Neural crest cell (in vitro differentiated cells): ENCODE measurements at places on chromosomes 12 and 14.

- no peak for DNase-seq
Measured at GRCh38 chr12:82461836-82462235, 103.5 kb downstream of the METTL25 start.

GRCh38 chr14:24182110-24182882, 6.3 kb downstream of the IPO4 start:
- DNase-seq: no peak

DNA sequence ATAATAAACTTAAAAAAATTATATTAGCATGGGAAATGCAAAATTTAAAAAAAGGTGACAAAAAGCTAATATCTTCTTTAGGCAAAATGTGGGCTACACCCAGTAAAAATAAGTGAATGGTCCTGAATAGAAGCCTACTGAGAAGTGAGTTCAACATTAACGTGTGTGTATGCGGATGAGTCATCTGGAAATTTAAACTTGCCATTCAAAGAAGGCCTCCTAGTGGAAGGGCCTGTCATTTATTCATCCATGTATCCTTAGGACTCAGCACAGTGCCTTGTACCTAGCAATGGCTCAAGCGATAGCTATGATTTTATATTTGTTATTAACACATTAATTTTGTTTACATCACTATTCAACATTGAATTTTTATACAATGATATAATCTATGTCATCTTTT, 226.2 kb downstream of the NUBPL start:
- no peak for DNase-seq

- no peak for DNase-seq
Measured at GRCh38 chr14:58599707-58600106, 38.1 kb upstream of the DACT1 start.

DNA sequence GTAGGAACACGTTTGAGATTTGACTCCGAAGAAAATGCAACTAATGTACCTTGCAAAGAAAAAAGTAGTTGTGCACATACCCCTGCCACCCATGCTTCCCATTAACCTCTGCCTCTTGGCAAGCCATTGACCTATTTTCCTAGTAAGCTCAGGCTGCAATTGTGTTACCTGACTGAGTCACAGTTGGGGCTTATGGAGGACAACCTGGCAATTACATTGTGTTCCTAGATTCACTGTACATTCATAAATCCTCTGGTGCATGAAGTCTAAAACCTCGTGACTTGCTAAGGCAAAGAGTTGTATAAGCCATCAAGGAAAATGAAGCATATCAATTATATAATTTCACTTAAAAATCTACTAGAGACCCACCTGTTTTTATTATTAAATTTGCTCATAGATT, 62.0 kb upstream of the DUSP6 start:
- DNase-seq: no peak

GRCh38 chr12:120086801-120087621, 29.5 kb downstream of the RAB35 start:
- peak; percentile 100 for DNase-seq

- no peak for DNase-seq
Measured at GRCh38 chr12:52097045-52097666, 17.7 kb downstream of the SMIM41 start.

- no peak for DNase-seq
Measured at GRCh38 chr12:25992026-25992782, 33.7 kb downstream of the RASSF8 start.

DNA sequence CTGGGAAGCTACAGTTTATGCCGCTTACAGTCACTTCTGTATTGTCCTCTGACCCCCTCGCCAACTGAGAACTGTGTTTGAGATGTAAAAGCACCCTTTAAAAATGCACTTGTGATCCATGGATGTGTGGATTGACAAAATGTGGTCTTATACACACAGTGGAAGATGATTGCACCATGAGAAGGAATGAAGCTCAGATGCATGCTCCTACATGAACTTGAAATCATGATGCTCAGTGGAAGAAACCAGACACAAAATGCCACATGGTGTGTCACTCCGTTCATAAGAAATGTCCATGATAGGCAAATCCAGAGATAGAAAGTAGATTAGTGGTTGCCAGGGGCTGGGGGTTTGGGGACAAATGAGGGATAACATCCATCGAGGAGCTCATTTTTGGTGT, 58.0 kb downstream of the PITPNM2 start:
- no peak for DNase-seq

GRCh38 chr14:90547968-90548367, 151.1 kb downstream of the CALM1 start:
- DNase-seq: no peak

GRCh38 chr14:29236848-29237247, 470.3 kb downstream of the FOXG1 start:
- no peak for DNase-seq

DNA sequence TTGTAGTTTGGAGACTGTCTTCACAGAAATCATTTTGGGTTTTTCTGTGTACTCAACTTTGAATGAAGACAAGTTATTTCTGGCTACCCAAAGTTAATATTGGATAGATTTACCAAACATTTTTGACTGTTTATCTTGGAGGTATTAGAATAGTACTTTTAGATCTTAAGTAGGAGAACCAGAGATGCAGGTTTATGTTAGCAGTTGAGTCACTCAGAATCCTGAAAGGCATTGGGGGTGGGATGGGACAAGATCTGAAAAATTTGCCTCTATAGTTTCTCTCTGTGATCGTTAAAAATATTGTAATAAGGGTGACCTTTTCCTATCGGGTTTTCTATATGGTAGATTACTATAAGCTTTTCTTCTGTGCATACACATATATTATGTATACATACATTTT, 112.3 kb downstream of the TTC6 start:
- DNase-seq: no peak

- peak; percentile 8 for DNase-seq
Measured at GRCh38 chr14:71319666-71320065, 412.4 kb downstream of the PCNX1 start.

- peak; percentile 69 for DNase-seq
Measured at GRCh38 chr12:125185740-125186470, 120.7 kb downstream of the AACS start.
